ENCODE measurements at places on chromosomes 6 and 20. TPM values are rescaled to one million over a fixed set of nuclear protein-coding genes. Genes with fewer than 3 reads are reported as not detected.
A peak's percentile ranks its signal among the peaks of the same experiment; 100 is the strongest.

- no peaks in the 10 kb centered on the region for H3K36me3 ChIP-seq
- no peak overlapping the region for H3K4me3 ChIP-seq
- H3K4me1 ChIP-seq, result no peaks in the 10 kb centered on the region
- no peak overlapping the region for H3K27ac ChIP-seq
- DNase-seq, result no peak
- H3K27me3 ChIP-seq, result no peaks in the 10 kb centered on the region
Measured at GRCh38 chr6:81950877-81951276, 198.4 kb upstream of the TENT5A start.

DNA sequence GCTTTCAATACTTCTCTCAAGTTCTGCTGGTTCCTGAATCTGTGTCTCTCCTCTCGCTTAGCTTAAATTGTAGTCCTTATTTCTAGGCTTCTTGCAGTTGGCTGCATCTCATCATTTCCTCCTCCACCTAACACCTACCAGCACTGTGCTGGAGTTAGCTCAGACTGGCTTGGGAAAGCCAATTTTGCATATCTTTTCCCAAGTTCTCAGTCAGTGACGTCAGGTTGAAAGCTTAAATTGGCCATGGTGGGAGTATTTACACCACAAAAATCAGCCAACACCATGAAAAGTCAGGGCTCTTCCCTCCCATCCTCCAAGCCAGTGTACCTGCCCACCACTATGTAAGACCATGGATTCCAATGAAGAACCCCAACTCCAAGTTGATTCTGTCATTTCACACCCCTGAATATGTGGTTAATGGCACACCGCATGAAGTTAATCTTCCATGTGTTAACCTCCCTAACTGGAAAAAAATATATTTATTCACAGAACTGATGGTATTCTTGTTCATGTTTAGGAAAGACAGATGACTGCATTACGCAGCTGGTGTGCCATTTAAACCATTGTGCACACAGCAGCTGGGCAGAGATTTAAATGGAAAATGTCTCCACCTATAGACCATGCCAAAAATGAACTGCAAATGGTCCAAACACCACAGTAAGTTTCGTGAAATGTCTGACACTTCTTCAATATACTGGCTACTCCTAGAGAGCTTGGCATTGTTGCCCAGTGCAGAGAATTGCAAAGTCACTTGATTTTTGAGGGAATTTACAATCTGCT is 274.1 kb upstream of the MAP3K7 start:
- no peak overlapping the region for H3K4me3 ChIP-seq
- no peaks in the 10 kb centered on the region for H3K36me3 ChIP-seq
- no peaks in the 10 kb centered on the region for H3K4me1 ChIP-seq
- no peak overlapping the region for H3K27ac ChIP-seq
- no peaks in the 10 kb centered on the region for H3K27me3 ChIP-seq

FAM209B gene
- 0.73 TPM for polyA plus RNA-seq

- peak overlapping the region; percentile 71 for H3K4me3 ChIP-seq
- H3K27me3 ChIP-seq, result no peaks in the 10 kb centered on the region
- peak; percentile 60 for DNase-seq
- H3K4me1 ChIP-seq, result peaks cover 95% of the 10 kb centered on the region
Measured at GRCh38 chr6:24861934-24862333, 63.2 kb upstream of the ARMH2 start.

DNA sequence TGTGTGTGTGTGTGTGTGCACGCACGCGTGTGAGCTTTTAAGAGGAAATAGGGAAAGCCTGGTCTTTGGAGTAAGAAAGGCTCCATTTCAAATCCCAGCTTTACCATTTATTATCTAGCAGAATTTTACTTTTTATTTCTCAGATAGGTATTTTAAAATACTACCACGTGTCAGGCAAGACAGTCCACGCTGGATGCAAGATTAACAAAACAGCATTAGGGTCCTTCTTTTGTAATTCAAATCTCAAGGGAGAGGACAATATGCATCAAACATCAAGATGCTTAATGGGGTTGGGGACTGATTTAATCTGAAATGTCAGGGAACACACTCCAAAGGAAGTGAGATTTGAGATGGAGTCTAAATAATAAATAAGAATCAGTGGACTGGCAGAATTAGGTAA is 768.8 kb downstream of the PHF3 start:
- H3K36me3 ChIP-seq, result no peaks in the 10 kb centered on the region
- no peak overlapping the region for H3K4me3 ChIP-seq
- no peak for DNase-seq

WFDC5 gene
- not detected for polyA plus RNA-seq

DNA sequence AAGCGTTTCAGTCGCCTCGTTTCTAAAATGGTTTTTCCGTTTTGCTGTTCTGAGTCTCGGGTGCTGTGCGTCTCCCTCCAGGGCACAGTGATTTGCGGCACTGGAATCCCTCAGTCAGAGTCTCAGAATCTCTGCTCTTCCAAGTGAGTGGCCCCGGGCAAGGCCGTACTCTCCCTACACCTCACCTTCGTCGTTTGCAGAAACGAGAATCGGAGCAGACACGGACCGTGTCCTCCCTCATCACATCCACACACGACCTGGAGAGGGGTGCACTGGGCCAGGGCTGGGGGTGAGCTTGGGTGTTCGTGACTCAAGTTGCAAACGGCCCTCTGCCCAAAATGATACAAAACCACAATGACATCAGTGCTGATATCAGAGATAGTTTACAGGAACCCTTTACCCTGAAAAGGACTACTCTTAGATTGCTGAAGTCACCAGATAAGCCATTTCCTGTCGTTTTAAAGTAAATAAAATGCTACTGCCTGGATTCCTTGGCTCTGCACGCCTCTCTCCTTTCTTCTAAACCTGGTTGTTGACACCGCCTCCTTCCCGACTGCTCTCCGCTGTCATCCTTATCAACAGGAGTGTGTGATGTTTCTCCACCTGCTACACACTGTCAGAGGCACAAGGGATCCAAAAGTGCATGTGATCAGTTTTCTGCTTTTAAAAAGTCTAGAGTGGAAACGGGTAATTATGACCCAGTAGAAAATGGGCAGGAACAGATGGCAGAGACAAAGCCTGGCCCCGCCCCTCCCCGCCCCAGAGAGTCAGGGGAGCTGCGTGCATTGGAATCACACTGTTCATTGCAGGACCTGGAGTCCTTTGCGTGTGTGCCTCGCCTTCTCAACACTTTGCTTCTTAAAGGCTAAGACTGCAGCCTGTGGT is 38.4 kb downstream of the KIF25 start:
- H3K27me3 ChIP-seq, result peaks cover 40% of the 10 kb centered on the region
- H3K4me1 ChIP-seq, result no peaks in the 10 kb centered on the region
- H3K36me3 ChIP-seq, result peaks cover 13% of the 10 kb centered on the region
- peak overlapping the region; percentile 58 for H3K4me3 ChIP-seq
- no peak for DNase-seq

GSTA2 gene
- polyA plus RNA-seq, result not detected

DNA sequence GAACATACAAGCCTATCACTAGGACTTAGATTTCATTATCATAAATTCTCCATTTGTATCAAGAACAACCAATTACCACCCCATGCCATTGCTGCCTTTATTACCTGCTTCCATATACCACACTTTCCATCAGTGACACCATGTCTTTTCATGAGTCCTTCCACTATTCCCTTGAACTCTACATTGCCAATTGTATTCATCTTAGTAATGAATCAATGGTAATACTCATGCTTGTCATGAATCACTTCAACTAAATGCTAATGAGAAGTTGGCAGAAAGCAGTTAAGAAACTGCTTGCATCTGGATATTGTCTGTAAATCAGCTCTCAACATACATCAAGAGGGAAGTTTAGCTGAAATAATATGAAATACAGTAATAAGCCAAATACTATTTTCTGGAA is 61.2 kb upstream of the RNF217 start:
- H3K36me3 ChIP-seq, result no peaks in the 10 kb centered on the region
- no peak overlapping the region for H3K27ac ChIP-seq
- DNase-seq, result no peak
- no peaks in the 10 kb centered on the region for H3K4me1 ChIP-seq
- H3K27me3 ChIP-seq, result no peaks in the 10 kb centered on the region

DNA sequence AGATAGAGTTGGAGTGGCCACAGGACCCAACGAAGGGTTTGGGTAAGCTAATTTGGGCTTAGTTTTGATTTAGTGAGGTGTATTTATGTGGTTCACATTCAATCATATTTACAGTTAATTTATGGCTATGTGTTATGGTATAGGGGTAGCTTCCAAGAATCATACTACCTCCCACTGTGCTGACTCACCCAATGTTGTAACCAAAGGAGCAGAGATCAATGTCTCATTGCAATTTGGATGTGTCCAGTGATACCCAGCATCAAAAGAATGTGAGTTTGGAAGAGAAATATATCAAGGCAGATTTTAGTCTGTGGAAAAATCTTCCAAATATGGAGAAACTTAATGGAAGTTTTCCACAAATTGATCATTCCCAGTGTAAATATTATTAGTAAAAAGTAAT is 25.3 kb upstream of the SMIM8 start:
- H3K27ac ChIP-seq, result no peak overlapping the region
- no peak overlapping the region for H3K4me3 ChIP-seq
- peaks cover 48% of the 10 kb centered on the region for H3K27me3 ChIP-seq
- DNase-seq, result no peak
- no peaks in the 10 kb centered on the region for H3K4me1 ChIP-seq
- H3K36me3 ChIP-seq, result no peaks in the 10 kb centered on the region

DNA sequence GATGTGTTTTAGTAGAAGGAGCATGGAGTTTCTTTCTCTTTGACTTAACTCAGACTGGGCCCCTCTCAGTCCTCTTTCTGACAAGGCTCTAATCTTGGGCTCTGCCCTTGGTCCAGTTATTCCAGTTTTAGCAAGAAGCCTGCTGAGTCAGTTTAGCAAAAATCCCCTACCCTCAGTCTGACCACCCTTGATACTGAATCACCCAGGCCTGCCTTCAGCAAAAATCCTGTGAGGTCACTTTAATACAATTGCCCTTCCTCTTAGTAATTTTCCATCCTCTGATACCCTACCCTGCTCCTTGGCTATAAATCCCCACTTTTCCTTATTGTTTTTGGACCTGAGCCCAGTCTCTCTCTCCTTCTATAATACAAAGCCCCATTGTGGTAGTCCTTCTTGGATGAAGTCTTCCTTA is 326.7 kb upstream of the NOX3 start:
- H3K4me3 ChIP-seq, result no peak overlapping the region
- no peaks in the 10 kb centered on the region for H3K4me1 ChIP-seq
- no peaks in the 10 kb centered on the region for H3K27me3 ChIP-seq
- H3K36me3 ChIP-seq, result peaks cover 8% of the 10 kb centered on the region
- no peak for DNase-seq

GRCh38 chr20:53061192-53062108 is 89.3 kb downstream of the TSHZ2 start:
- no peak for DNase-seq
- H3K4me1 ChIP-seq, result no peaks in the 10 kb centered on the region
- H3K4me3 ChIP-seq, result no peak overlapping the region
- H3K36me3 ChIP-seq, result no peaks in the 10 kb centered on the region

DPPA5 gene
- polyA plus RNA-seq, result not detected

PCK1 gene
- polyA plus RNA-seq, result not detected

- H3K36me3 ChIP-seq, result peaks cover 9% of the 10 kb centered on the region
- H3K4me3 ChIP-seq, result peak within 1 kb of the TSS; percentile 91
- H3K27ac ChIP-seq, result peak within 1 kb of the TSS; percentile 99
- no peaks in the 10 kb centered on the region for H3K27me3 ChIP-seq
- DNase-seq, result peak; percentile 82
Measured at GRCh38 chr20:58309591-58310290, at the start of gene RAB22A. Gene RAB22A, plus strand, starts transcription at chr20:58309715. Its CDS starts 262 bp downstream, at chr20:58309977.

DNA sequence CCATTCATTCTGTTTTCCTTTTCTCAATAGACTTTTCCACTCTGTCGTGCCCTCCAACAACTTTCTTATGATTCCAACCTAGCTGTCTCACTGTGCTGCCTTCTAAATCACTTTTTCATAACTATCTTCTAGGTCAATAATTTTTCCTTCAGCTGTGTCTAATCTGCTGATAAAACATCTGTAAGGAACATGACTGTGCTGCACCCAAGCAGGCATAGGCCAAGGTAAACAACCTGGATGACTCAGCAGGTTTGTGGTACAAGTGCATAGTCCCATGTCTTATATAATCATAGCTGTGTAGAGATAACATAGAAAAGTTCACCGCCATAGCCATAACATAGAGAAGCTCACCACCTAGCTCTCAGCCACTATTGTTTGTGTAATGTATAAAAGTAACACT is 332.3 kb downstream of the PLCB1 start:
- no peaks in the 10 kb centered on the region for H3K4me1 ChIP-seq
- H3K27me3 ChIP-seq, result no peaks in the 10 kb centered on the region
- H3K36me3 ChIP-seq, result peaks cover 8% of the 10 kb centered on the region
- H3K27ac ChIP-seq, result no peak overlapping the region
- no peak for DNase-seq

GRCh38 chr6:128259029-128259724 is 261.2 kb downstream of the PTPRK start:
- H3K4me3 ChIP-seq, result peak overlapping the region; percentile 62
- no peaks in the 10 kb centered on the region for H3K36me3 ChIP-seq
- H3K4me1 ChIP-seq, result peaks cover 26% of the 10 kb centered on the region
- H3K27ac ChIP-seq, result peak overlapping the region; percentile 68
- DNase-seq, result no peak

GRCh38 chr6:128631031-128631430 is 110.6 kb upstream of the PTPRK start:
- no peaks in the 10 kb centered on the region for H3K27me3 ChIP-seq
- H3K36me3 ChIP-seq, result no peaks in the 10 kb centered on the region
- no peak overlapping the region for H3K27ac ChIP-seq

GRCh38 chr20:36297656-36298055 is 8.5 kb upstream of the DLGAP4 start:
- H3K36me3 ChIP-seq, result no peaks in the 10 kb centered on the region
- H3K4me1 ChIP-seq, result no peaks in the 10 kb centered on the region
- no peak overlapping the region for H3K27ac ChIP-seq
- H3K27me3 ChIP-seq, result peaks cover 80% of the 10 kb centered on the region
- no peak for DNase-seq
- H3K4me3 ChIP-seq, result no peak overlapping the region

GRCh38 chr6:107879941-107880340 is 55.8 kb upstream of the SCML4 start:
- no peak overlapping the region for H3K4me3 ChIP-seq
- H3K4me1 ChIP-seq, result peaks cover 65% of the 10 kb centered on the region
- H3K36me3 ChIP-seq, result peaks cover 28% of the 10 kb centered on the region
- no peaks in the 10 kb centered on the region for H3K27me3 ChIP-seq
- DNase-seq, result no peak

DNA sequence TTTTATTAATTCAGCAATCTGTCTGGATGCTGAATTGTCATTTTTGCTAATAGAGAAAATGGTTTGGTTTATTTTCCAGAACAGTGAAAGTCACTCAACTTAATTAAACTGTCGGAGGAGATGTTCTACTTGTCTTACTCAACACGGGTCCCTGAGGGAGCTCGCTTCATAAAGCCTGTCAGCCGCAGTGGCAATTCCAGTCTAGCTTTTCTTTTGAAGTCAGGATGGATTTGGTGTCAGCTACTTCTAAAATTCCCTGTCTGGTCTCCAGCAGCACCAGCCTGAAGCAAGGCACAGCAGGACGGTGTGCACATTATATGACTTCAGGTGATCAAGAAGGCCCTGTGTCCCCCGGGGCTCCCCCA is 261.5 kb downstream of the SLC24A3 start:
- H3K4me1 ChIP-seq, result no peaks in the 10 kb centered on the region
- peaks cover 4% of the 10 kb centered on the region for H3K27me3 ChIP-seq
- H3K27ac ChIP-seq, result no peak overlapping the region
- no peaks in the 10 kb centered on the region for H3K36me3 ChIP-seq
- DNase-seq, result no peak
- no peak overlapping the region for H3K4me3 ChIP-seq

Data from naive B cell (primary cell).